Smooth muscle cell of trachea (primary cell): ENCODE measurements at places on chromosomes 6 and 20. TPM values are rescaled to one million over a fixed set of nuclear protein-coding genes. Genes with fewer than 3 reads are reported as not detected.

CASS4 gene
- total RNA-seq, result 10.5 and 12.4 TPM in 2 replicates

SCGN gene
- total RNA-seq, result not detected in 2 replicates

CST1 gene
- total RNA-seq, result 0.15 and 0.50 TPM in 2 replicates

PPP1R14C gene
- 0.29 and 0.33 TPM in 2 replicates for total RNA-seq

TMEM217 gene
- 1.5 and 1.8 TPM in 2 replicates for total RNA-seq

GCNT2 gene
- total RNA-seq, result 0.99 and 1.3 TPM in 2 replicates

KCNK15 gene
- 0.29 and 1.3 TPM in 2 replicates for total RNA-seq

NMBR gene
- not detected in 2 replicates for total RNA-seq

MACROD2 gene
- 0.50 and 1.5 TPM in 2 replicates for total RNA-seq

DEFB112 gene
- not detected in 2 replicates for total RNA-seq

STMN3 gene
- total RNA-seq, result 27.2 and 36.7 TPM in 2 replicates

TULP1 gene
- 0.17 TPM in 1 of 2 replicates, not detected in the other for total RNA-seq

OOEP gene
- 0.29 TPM in 1 of 2 replicates, not detected in the other for total RNA-seq

ABT1 gene
- 10.6 and 11.8 TPM in 2 replicates for total RNA-seq

IMPG1 gene
- not detected in 2 replicates for total RNA-seq

MDFI gene
- 0.17 TPM in 1 of 2 replicates, not detected in the other for total RNA-seq

FAM217A gene
- total RNA-seq, result not detected in 2 replicates

BCAS4 gene
- total RNA-seq, result 15.7 and 21.5 TPM in 2 replicates

REM1 gene
- not detected in 2 replicates for total RNA-seq

CTNNBL1 gene
- total RNA-seq, result 23.7 and 43.8 TPM in 2 replicates

HEY2 gene
- not detected in 2 replicates for total RNA-seq

FOXQ1 gene
- total RNA-seq, result 6.5 and 6.9 TPM in 2 replicates

GJA1 gene
- 120 and 124 TPM in 2 replicates for total RNA-seq

NRSN1 gene
- total RNA-seq, result not detected in 2 replicates

C20orf204 gene
- 0.99 and 1.3 TPM in 2 replicates for total RNA-seq

PACRG gene
- 1.3 TPM in 1 of 2 replicates, not detected in the other for total RNA-seq

PNPLA1 gene
- total RNA-seq, result not detected in 2 replicates

NAPB gene
- total RNA-seq, result 8.6 and 11.2 TPM in 2 replicates

HNF4A gene
- not detected in 2 replicates for total RNA-seq

HBS1L gene
- total RNA-seq, result 124 and 148 TPM in 2 replicates

SPINT4 gene
- not detected in 2 replicates for total RNA-seq

PRR18 gene
- total RNA-seq, result not detected in 2 replicates

RSPH9 gene
- 1.0 and 1.8 TPM in 2 replicates for total RNA-seq

TLDC2 gene
- total RNA-seq, result 0.15 TPM in 1 of 2 replicates, not detected in the other

CDH22 gene
- not detected in 2 replicates for total RNA-seq

TFAP2A gene
- total RNA-seq, result under 0.01 and 0.29 TPM in 2 replicates

CALHM6 gene
- 0.33 and 0.44 TPM in 2 replicates for total RNA-seq

TXLNB gene
- 2.3 and 4.1 TPM in 2 replicates for total RNA-seq

EBF4 gene
- total RNA-seq, result 0.15 and 0.99 TPM in 2 replicates

SLC22A2 gene
- not detected in 2 replicates for total RNA-seq

SSTR4 gene
- total RNA-seq, result not detected in 2 replicates

BPIFA1 gene
- not detected in 2 replicates for total RNA-seq

ATP9A gene
- total RNA-seq, result 69.4 and 96.8 TPM in 2 replicates

KCNS1 gene
- 0.29 and 2.5 TPM in 2 replicates for total RNA-seq

SAMD3 gene
- 2.0 and 5.1 TPM in 2 replicates for total RNA-seq
